ENCODE measurements at places on chromosomes 2 and 18.

- no peak for DNase-seq
These were observed 31.4 kb downstream of the MAP3K20 start for GRCh38 chr2:173106959-173107628.

GRCh38 chr2:219643788-219644398 is 16.5 kb downstream of the SLC4A3 start:
- DNase-seq = no peak

DNA sequence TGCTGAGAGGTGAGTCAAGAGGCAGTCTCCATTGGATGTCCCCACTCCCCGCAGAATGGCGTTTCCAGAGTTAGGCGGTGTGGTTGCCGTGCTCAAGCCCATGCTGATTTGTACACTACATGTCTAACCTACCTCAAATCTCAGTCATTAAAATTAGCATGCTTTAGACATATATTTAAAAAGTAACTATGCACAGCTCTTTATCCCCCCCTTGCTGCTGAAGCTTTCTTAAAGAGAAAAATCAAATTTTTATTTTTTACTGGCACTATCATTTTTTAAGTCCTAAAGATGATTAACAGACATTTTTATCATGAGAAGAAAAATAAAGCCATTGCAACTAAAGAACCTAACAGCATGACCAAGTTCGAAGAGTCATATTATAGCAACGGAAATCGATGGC is 42.9 kb downstream of the BOLA3 start:
- DNase-seq = no peak

DNA sequence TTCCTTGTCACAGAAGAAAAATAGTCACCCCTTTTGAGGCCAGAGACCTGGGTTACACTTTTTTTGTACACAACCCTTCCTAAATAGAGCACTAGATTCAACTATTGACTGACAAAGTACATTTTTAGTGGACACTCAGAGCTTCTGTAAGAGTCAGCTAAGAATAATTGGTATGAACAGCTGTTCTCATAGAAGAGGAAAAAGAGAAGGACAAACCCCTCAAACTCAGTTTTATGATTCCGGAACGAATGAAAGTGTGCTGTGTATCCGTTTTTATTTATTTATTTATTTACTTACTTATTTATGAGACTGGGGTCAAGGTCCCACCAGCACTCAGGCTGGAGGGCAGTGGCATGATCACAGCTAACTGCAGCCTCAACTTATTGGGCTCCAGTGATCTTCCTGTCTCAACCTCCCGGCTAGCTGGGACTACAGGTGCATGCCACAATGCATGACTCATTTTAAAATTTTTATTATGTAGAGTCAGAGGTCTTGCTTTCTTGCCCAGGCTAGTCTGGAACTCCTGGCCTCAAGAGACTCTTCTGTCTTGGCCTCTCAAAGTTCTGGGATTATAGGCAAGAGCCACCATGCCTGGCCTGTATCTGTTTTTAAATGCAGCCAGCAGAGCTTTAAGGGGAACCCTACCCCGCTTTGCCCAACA is 36.0 kb upstream of the FZD5 start:
- DNase-seq = no peak

- DNase-seq = no peak
These were observed 37.1 kb upstream of the DARS1 start for GRCh38 chr2:136022396-136023146.

GRCh38 chr2:171347591-171348032 is 86.2 kb downstream of the METTL8 start:
- DNase-seq = peak; percentile 24

GRCh38 chr2:145284551-145284950 is 764.6 kb upstream of the ZEB2 start:
- no peak for DNase-seq

GRCh38 chr2:62391696-62392095 is 114.3 kb downstream of the TMEM17 start:
- no peak for DNase-seq

DNA sequence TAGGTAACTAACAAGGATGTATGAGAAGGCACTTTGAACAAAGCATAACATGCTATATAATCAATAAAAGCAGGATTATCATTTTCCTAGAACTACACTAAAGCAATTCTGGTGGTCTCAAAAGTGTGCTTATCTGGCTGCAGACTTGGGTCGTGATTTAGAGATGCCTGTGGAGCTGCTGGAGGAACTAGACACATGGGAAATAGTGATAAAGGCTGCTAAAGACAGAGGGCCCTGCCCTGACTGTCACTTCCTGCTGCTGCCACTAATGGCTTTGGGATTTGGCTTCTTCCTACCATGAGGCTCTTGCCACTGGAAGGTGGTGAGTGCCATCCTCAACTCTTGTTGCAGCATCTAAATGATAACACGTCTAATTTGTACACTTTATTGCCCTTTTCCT is 22.5 kb downstream of the TMEM178A start:
- DNase-seq = no peak

GRCh38 chr2:222332116-222332515 is 33.3 kb upstream of the PAX3 start:
- DNase-seq = no peak

DNA sequence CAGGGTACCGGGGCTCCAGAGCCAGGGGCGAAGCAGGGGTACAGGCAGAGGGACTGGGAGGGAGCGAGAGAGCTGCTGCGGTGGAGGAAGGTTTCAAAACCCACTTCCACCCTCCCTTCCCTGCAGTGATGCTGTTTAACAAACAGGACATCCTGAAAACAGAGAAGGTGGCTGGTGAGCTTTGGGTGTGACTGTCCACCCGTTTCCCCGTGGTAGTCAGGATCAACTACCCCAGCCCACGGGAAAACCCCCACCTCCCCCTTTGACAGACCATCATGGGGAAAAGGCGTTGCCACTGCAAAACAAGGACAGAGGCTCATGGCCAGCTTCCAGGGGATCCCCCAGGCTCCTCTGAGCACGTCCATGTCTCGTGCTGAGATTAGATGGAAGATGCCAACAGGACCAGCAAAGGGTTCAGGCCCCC is 12.9 kb downstream of the TMEM185B start:
- no peak for DNase-seq

DNA sequence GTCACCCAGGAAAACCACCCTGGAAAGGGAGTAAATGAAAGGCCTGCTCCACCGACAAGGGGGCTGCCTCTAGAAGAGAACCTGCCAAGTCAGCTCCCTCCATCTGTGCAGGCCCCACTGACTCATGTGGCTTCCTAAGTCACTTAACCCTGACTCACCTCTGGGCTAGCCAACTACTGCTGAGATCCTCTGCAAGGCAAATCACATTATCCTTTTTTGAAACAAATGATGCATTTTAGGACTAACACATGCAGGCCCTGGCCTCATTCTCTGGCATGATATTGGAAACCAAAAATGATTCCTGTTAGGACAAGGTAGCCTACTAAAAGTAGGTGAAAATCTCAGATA is 474.6 kb downstream of the EPHA4 start:
- no peak for DNase-seq

GRCh38 chr2:236196366-236196765 is 28.2 kb upstream of the GBX2 start:
- DNase-seq = no peak

DNA sequence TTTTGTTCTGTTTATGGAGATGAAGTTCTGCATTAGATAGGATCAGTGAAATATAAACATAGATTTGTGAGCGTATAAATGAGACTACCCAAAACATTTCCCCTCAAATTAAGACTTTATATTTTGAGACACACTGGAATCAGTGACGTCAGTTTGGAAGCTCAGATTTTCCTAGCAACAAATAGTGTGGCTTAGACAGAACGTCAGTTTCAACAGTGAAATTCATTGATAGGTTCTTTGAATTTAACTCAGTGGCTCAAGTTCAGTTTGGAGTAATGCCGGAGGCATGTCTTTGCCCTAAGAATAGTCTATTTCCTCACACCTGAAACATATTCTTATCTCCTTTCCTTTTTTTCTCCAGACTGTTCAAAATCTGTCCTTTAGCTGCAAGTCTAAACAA is 113.6 kb upstream of the ARHGAP15 start:
- DNase-seq = no peak

GRCh38 chr2:105581555-105581944 is 163.2 kb upstream of the NCK2 start:
- no peak for DNase-seq
